ENCODE measurements at places on chromosomes 1 and 21.
A peak's percentile ranks its signal among the peaks of the same experiment; 100 is the strongest.

GRCh38 chr1:181175955-181176354 is 87.5 kb downstream of the IER5 start:
- no peak for DNase-seq

DNA sequence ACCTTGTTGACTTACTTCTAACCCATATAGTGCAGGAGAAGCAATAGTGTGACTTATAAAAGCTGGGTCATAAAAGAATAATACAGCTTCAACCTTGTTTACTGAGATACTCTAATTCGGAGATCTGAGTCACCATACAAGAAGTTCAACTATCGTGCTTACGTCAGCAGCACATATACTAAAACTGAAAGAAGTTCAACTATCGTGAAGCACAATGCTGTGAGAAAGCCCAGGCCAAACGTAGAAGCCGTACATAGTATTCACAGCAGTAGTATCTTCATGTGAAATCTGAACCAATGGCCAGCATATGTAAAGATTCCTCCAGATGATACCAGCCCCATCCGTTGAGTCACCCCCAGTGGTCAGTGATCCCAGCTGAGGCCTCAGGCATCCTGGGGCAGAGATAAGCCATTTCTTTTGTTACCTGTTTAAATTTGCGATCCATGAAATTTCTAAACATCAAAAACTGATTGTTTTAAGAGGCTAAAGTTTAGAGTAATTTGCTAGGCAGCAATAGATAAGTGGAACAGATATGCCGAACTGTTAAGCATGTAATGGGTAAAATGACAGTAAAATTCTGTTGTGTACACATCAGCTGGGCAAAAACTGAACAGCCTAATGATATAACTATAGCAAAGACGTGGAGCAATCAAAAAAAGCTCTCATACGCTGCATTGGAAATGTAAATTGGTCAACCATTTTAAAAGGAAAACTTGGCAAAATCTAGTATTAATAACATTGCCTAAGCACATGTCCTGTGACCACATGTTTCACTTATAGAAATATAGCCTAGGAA is 53.9 kb upstream of the SAMD13 start:
- no peak for DNase-seq

GRCh38 chr1:45569571-45569961 is 14.3 kb upstream of the NASP start:
- DNase-seq: no peak

- peak; percentile 36 for DNase-seq
Measured at GRCh38 chr1:119327450-119328155, 41.0 kb upstream of the HAO2 start.

GRCh38 chr1:196609370-196609737 is 1.1 kb upstream of the KCNT2 start:
- no peak for DNase-seq

Data from stimulated activated naive CD8-positive, alpha-beta T cell treated with anti-CD3 and anti-CD28 coated beads, Interleukin-15, amount 100 ng/mL, for 72 hours (primary cell).